GM04503 (cell line): ENCODE measurements at places on chromosomes 5 and 9.

GRCh38 chr9:108466304-108466703 lies 389.5 kb downstream of the ACTL7B start:
- DNase-seq, result no peak

- DNase-seq, result no peak
Measured at GRCh38 chr5:14184082-14184481, 40.9 kb downstream of the TRIO start.

DNA sequence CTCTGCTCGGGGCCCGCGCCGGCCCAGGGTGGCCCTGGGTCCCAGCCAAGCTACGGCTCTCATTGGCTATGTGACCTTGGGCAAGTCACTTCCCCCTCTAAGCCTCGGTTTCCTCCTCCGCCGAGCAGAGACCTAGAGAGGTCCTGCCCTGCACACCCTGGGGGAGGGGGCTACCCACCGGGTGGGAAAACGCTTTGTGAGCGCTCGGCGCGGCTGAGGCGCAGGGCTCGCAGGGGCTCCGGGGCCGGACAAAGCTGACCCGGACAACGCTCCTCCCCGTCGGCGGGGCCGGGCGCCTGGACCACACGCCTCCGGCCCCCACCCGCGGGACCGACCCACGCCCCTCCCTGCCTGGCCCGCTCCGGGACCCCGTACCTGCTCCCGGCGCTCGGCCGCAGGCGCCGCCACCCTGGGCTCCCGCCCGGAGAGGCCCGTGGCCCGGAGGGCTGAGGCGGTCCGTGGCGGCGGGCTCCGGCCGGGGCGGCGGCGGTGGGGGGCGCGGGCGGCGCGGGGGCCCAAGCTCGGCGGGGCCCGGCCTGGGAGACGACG lies 85.7 kb upstream of the MELK start:
- no peak for DNase-seq

GRCh38 chr5:91469517-91470165 lies 86.5 kb upstream of the ARRDC3 start:
- no peak for DNase-seq

GRCh38 chr5:10734037-10734709 lies 26.9 kb downstream of the DAP start:
- DNase-seq, result no peak

GRCh38 chr9:123927625-123928532 lies 2.0 kb downstream of the DENND1A start:
- DNase-seq, result peak; percentile 45

DNA sequence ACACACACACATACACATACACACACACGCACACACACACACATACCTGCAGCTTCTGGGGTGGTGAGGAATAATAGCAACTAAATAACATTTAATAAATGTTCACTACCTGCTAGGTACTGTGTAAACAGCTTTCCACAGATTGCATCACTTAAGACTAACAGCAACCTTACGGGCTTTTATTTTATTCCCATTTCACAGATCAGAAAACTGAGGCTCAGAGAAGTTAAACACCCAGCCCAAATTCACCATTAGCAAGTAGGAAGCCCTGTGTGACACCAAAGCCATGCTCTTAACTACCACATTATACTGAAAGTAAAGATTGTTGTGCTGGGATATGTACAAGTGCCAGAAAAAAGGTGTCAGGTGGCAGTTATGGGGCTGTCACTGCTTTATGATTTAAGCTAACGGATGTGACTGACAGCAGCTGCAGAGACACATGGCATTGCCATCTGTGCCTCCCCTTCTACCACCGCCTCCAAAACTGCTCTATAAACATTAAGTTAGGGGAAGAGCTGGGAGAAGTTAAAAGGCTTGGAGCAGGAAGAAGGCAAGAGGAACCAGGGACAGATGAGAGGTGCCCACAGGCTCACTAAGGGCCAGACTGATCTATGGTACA lies 13.6 kb downstream of the MTMR12 start:
- no peak for DNase-seq

GRCh38 chr9:89428901-89429890 lies 68.7 kb downstream of the SEMA4D start:
- DNase-seq, result no peak

DNA sequence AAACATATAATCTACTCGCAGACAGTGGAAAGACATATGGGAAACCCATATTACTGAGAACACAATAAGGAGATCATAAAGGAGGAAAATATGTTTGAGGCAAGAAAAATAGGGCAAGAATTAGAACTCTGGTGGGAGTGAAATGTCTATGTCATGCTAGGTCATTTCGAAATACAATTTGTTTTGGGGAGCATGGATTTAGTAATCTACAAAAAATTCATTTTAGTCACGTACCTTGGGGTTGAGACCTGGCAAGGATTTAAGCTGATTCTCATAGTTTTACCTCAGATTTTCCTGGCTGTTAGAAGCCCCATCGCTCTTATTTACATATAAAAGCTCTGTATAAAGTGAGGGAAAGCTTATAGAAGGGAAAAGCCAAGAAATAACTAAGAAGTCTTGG lies 11.5 kb upstream of the CSNK1G3 start:
- no peak for DNase-seq

DNA sequence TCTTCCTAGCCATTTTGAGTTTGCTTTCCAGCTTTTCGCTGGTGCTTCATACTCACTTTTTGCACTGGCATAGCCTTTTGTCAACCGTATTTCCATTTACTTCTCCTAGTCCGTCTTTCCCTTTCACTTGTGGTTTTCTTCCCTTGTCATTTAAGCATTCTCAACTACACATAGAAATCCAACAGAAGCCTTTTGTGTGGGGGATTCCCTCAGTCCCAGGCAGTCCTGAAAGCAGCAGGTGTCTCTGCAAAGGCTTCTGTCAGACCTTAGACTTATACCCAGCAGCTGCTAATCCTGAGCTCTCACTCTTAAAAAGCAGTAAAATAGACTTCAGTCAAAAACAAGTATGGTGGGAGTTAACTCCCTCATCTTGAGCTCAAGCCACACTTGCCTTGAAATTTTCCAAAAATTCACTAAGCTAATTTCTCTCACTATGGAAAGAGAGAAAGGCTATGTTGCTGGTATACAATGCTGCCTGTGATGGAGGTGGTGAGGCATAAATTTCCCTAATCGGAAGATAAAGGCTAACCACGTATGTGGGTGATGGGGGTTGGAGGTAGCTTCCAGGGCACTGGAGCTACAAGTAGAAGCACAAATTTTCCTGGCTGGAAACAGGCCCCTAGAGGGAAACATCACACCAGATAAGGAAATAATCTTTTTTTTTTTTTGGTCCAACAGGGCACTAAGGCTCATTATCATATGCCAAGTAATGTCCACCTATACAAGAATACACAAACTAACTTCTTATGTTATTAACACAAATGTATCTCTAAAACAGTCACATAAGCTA lies 34.8 kb upstream of the IFNK start:
- no peak for DNase-seq

- DNase-seq, result no peak
Measured at GRCh38 chr5:123524146-123524545, 12.2 kb downstream of the CSNK1G3 start.

DNA sequence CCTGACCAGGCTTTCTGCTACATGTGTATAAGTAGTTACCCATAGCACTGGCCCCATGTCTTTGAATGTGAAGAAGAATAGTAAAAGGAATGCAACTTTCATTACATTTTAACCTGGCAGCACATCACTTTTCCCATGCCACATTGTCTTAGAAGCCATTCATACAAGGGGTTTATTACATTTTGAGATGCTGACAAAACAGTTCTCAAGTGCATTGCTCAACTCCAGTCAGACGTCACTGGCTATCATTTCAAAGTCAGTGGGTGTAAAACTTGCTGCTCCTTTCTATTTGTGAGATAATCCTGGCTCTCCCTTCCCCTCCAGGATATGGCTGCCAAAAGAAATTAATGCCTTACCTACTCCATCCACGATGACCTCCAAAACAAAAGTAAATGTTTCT lies 97.0 kb upstream of the VCAN start:
- DNase-seq, result no peak

- DNase-seq, result no peak
Measured at GRCh38 chr5:81533629-81534405, 139.9 kb upstream of the ACOT12 start.

GRCh38 chr5:120771202-120771601 lies 307.1 kb downstream of the PRR16 start:
- no peak for DNase-seq

DNA sequence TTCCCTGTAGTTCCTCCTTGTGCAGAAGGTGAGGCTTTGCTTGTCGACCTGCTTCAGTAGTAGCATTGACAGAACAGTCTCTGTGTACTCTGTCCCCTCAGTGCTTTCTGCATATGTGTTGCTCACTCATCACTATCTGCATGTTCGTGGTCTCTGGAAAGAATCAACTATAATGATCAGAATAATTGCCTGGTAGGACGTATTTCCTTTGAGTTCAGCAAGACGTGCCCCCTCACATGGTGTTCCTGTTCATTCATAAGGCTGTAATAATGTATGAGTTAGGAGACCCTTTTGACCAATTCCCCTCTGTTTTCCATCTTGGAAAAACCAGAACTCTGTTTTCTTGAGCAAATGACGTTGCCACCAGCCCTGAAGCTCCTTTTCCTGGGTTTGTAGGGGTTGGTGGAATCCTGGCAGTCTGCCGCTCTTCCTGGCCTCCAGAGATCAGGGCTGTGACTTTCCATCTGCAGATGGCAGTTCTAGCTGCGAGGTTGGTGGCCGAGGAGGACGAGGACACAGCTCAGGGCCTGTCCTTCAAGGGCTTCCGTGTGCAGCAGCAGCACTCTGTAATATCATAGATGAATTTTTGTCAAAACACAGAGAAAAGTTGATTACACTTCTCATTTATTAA lies 61.9 kb downstream of the EXOSC2 start:
- no peak for DNase-seq

GRCh38 chr5:142474431-142475094 lies 149.7 kb upstream of the SPRY4 start:
- DNase-seq, result no peak

GRCh38 chr9:2489838-2490314 lies 131.7 kb upstream of the VLDLR start:
- DNase-seq, result peak; percentile 11

- peak; percentile 88 for DNase-seq
Measured at GRCh38 chr5:60633341-60633740, 66.6 kb downstream of the DEPDC1B start.

DNA sequence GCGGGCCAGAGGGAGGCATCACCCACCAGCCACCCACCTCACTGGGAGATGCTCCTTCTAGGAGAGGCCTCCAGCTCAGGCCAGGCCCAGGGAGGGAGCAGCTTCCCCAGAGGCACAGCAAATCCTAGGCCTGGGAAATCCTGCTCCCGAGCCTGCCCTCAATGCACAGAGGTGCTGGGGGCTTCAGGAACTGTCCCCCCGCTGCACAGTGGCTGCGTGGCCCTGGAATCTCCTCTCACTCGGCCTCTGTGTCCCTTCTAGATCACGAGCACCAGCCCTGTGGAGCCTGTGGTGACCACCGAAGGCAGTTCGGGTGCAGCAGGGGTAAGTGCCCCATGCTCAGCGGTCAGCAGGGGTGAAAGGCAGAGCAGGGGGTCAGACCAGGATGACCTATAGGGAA lies 36.4 kb upstream of the SUSD3 start:
- no peak for DNase-seq

- no peak for DNase-seq
Measured at GRCh38 chr5:111248571-111248970, 24.4 kb downstream of the CAMK4 start.

DNA sequence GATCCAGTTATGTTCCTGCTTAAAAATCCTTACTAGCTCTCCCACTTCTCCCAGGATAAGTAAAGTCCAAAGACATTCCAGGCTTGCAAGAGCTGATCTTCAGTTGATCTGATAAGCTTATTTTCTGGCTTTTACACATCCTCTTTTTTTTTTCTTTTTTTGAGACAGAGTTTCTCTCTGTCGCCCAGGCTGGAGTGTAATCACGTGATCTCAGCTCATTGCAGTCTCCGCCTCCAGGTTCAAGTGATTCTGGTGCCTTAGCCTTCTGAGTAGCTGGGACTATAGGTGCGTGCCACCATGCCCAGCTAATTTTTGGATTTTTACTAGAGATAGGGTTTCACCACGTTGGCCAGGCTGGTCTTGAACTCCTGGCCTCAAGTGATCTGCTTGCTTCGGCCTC lies 37.3 kb upstream of the PTPN3 start:
- DNase-seq, result no peak

DNA sequence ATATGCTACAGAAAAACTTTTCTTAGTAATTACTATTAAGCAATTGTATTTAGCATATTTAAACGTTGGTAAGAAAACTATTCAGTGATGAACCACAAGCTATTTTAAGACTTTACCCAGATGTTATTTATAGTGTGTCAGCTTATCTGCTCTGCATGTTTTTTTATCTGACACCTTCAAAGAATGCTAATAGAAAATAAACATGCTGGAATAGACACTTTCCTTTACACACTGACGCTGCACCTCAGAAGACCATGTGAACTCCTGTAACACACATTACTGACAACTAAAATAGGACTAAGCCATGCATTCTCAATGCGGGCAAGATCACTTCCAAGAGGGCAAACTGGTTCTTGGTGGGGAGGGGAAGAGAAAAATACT lies 38.3 kb downstream of the FNIP1 start:
- no peak for DNase-seq

DNA sequence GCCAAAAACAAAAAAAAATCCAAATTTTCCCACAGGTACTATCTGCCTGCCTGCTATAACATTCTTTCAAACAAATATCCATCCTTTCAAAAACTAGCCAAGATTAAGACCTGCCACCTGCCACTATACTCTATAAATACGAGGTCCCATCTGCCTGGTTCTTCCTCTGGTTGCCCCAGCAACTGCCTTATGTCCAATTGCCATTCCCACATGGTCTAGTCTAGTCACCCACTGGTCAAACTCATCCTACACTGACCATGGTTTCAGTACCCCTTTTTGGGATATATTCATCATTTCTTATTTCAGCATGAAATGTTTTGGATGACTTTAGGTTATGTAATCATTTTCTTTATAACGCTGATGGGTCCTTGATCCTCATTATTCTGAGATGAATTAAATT lies 95.1 kb upstream of the CCNG1 start:
- no peak for DNase-seq

- no peak for DNase-seq
Measured at GRCh38 chr5:17150531-17150930, 66.9 kb upstream of the BASP1 start.

DNA sequence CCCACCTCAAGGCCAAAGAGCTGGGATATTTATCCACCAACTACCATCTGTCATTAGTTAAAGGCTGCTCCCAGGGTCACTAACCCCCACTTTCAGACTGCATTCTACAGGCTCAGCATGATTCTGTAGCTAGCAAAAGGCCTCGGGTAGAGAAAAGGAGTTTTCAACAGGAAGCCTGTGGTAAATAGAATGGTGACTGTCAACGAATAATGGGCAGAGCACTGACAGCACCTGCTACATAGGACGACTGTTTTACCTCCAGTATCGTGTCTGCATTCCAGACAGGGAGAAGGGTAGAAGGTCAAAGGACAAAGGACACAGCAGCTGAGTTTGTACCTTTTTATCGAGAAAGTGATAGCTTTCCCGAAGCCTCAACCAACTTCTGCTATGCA lies 20.3 kb downstream of the MFAP3 start:
- no peak for DNase-seq

- DNase-seq, result no peak
Measured at GRCh38 chr5:55338810-55339243, 31.0 kb downstream of the MTREX start.

DNA sequence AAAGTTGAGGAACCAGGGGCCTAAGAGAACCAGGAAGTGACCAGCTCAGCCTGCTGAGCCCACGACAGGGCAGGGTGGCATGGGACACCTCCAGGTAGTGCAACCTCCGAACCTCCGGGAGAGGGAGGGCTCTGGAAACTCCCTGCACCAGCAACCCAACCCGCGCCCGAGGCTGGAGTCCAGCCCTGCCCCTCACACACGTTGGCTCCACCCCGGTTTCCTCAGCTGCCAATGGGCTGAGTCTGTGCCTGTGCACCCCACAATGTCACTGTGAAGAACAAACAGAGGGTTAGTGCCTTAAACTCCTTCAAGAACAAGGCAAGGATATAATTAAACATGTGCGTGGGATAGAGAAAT lies 17.0 kb upstream of the UNC5A start:
- no peak for DNase-seq
